Vagina (tissue), 2 donors: ENCODE measurements at places on chromosomes 5 and 9. TPM values are rescaled to one million over a fixed set of nuclear protein-coding genes. Genes with fewer than 3 reads are reported as not detected.

Gene OR2K2
- 1.5 TPM for total RNA-seq

Gene LAMC3
- 13.3 TPM for total RNA-seq

Gene SLC6A19
- not detected for total RNA-seq

Gene SLC22A4
- 1.7 TPM for total RNA-seq

Gene ZDHHC11B
- total RNA-seq, result 2.7 TPM

DNA sequence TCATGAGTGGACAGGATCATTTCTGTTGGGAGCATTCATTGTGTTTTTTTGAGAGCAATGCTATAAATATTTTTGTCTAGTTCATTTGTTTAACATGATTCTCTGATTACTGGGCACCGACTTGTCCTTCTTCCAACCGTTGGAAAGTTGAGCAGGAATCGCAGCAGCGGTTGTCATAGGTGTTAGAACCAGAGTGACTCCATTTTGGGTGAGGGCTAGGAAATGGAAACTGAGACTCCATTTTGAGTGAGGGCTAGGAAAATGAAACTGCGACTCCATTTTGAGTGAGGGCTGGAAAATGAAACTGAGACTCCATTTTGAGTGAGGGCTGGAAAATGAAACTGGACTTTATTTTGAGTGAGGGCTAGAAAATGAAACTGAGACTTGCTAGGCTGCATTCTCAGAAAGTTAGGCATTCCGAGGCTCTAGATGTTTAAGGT, 100.6 kb downstream of the ICE1 start:
- no peaks in the 10 kb centered on the region for H3K36me3 ChIP-seq
- DNase-seq, result no peak
- H3K4me1 ChIP-seq, result no peaks in the 10 kb centered on the region
- no peak overlapping the region for H3K4me3 ChIP-seq

GRCh38 chr5:157484768-157485167, 24.8 kb downstream of the NIPAL4 start:
- no peak for DNase-seq
- no peaks in the 10 kb centered on the region for H3K4me1 ChIP-seq
- no peak overlapping the region for H3K4me3 ChIP-seq
- H3K27me3 ChIP-seq, result no peaks in the 10 kb centered on the region
- H3K27ac ChIP-seq, result no peak overlapping the region

DNA sequence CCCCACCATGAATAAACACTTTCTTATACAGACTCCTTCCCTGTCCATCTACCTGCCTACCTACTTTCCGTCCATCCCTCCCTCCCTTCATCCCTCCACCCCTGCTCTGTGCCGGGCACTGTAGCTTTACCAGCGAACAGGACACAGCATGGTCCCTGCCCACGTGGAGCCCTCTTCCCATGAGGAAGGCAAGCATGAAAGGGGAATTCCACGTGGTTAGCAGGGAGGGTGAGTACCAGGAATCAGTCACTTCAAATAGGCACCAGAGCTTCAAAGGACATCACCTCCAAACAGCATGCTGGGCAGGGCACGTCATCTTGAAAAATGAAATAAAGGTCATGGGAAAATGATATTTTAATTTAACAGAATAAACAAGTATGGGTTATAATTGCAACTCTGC, 35.0 kb upstream of the TDRD7 start:
- no peaks in the 10 kb centered on the region for H3K36me3 ChIP-seq
- DNase-seq, result no peak
- no peaks in the 10 kb centered on the region for H3K4me1 ChIP-seq
- no peak overlapping the region for H3K4me3 ChIP-seq

GRCh38 chr5:169856571-169856970, 123.7 kb downstream of the INSYN2B start:
- H3K4me1 ChIP-seq, result no peaks in the 10 kb centered on the region
- no peaks in the 10 kb centered on the region for H3K36me3 ChIP-seq
- no peak for DNase-seq
- H3K4me3 ChIP-seq, result no peak overlapping the region
- no peaks in the 10 kb centered on the region for H3K27me3 ChIP-seq

GRCh38 chr5:135492319-135492626, 40.1 kb upstream of the TIFAB start:
- no peaks in the 10 kb centered on the region for H3K27me3 ChIP-seq
- H3K27ac ChIP-seq, result no peak overlapping the region
- no peak for DNase-seq
- H3K4me1 ChIP-seq, result peaks cover 43% of the 10 kb centered on the region
- no peak overlapping the region for H3K4me3 ChIP-seq
- H3K36me3 ChIP-seq, result no peaks in the 10 kb centered on the region

DNA sequence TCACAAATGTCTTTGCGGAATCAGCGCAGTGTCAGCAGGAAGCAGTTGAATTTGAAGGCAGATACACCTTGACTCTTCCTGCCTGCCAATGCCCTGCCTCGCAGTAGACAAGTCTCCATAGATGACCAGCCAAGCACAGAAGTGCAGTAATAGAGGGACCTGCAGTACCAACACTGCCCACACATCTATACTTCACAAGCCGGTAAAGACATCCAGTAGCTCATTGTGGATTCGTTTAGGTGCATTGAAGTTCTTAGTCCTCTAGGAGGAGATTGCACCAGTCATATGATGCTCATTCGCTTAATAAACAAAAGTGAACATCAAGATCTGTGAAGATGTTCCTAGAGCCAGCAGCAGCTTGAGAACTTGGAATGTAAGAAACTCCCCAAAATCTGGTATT, 7.1 kb upstream of the IFNA2 start:
- no peaks in the 10 kb centered on the region for H3K36me3 ChIP-seq
- H3K27ac ChIP-seq, result no peak overlapping the region
- no peaks in the 10 kb centered on the region for H3K27me3 ChIP-seq
- H3K4me1 ChIP-seq, result peaks cover 7% of the 10 kb centered on the region
- H3K4me3 ChIP-seq, result no peak overlapping the region

DNA sequence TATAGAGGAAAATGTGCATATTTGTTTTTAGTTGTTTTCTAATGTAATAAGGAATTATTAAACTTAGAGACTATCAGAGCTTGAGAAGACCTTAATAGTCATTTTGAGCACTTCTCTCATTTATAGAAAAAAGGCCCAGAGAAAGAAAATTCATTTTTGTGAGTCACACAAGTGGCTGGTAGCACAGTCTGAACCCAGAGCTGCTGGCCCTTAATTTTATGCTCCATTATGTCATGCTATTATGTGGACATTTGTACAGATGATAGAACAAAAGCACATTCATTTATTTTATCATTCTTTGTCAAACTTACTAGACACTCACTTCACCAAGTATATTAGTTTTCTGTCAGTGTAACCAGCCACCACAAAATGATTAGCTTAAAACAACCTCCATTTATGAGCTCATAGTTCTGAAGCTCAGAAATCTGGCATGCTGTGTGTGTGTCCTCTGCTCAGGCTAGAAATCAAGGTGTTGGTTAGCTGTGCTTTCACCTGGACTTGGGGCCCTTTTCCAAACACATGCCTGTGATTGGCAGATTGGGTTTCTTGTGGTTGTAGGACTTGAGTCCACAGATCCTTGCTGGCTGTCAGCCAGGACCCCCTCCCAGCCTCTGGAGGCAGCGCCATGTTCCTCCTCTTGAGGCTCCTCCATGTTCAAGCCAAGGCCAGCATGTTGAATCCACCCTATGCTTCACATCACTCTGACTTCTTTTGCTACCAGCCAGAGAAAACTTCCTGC, 188.9 kb downstream of the ARHGAP26 start:
- no peak overlapping the region for H3K27ac ChIP-seq
- H3K4me3 ChIP-seq, result no peak overlapping the region
- no peaks in the 10 kb centered on the region for H3K36me3 ChIP-seq
- no peaks in the 10 kb centered on the region for H3K27me3 ChIP-seq
- H3K4me1 ChIP-seq, result peaks cover 11% of the 10 kb centered on the region
- DNase-seq, result no peak
